Stimulated activated CD4-positive, alpha-beta T cell treated with anti-CD3 and anti-CD28 coated beads, Interleukin-4, amount 100 ng/mL, for 1 hour (primary cell): ENCODE measurements at places on chromosomes 16 and 17.
A peak's percentile ranks its signal among the peaks of the same experiment; 100 is the strongest.

DNA sequence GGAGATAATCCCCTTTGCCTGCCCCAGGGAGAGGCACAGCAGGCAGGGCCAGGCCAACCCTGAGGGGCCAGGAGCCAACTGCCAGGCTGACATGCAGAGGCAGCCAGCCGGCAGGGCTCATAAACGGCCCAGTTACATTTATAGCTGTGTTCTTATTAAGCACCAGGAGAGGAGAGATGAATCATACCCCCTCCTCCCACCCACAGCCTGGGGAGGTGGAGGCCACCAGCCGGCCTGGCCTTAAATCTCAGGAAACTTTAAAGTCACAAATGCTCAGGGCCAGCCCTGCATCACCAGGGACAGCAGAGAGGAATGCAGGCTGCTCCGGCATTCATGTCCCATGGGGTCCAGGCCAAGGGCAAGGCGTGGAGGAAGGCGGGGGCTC, 177.2 kb downstream of the TMEM132E start:
- no peak for DNase-seq

DNA sequence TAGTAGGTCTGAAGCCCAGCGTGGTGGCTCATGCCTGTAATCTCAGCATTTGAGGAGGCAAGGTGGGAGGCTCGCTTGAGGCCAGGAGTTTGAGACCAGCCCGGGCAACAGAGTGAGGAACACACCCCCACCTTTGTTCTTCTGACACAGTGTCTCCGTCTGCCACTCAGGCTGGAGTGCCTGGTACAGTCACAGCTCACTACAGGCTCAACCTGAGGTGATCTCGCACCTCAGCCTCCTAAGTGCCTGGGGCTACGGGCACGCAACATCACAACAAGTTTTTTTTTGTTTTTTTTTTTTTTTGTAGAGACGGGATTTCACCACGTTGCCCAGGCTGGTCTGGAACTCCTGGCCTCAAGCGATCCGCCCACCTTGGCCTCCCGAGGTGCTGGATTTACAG, 6.7 kb upstream of the TLCD3A start:
- DNase-seq: no peak

DNA sequence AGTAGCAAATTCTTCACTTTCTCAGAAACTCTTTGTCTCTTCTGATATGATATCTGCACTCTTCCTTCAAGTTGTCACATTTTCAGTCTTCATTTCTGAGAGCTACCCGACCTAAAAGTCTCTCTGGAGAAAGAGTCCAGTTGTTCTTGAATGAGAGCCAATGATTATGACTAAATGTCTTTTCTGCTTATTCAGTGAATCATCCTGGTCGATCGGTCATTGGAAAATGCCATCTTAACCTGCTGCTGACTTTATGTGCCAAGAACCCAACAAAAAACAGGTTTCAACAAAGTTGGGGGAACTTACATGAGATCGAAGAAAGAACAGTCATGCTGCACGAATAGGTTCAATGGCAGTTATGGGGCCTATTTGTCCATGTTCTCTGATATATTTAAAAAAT, 15.9 kb downstream of the SOX9 start:
- no peak for DNase-seq

DNA sequence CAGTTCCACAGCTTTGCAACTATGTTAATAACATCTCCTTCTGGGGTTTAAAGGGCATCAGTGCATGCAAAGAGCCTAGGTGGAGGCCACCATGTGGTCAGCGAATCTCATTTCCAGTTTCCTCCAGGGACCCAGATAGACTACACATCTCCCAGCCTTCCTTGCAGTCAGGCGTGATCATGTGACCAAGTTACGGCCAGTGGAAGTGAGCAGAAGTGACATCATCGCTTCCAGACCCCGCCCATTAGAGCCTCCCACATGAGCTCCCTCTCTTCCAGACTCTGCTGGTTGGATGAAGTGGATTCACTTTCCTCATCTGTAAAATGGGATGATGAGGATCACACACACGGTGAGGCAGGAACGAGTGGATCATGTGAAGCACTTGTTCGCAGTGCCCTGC, 27.4 kb upstream of the KDM8 start:
- no peak for DNase-seq

DNA sequence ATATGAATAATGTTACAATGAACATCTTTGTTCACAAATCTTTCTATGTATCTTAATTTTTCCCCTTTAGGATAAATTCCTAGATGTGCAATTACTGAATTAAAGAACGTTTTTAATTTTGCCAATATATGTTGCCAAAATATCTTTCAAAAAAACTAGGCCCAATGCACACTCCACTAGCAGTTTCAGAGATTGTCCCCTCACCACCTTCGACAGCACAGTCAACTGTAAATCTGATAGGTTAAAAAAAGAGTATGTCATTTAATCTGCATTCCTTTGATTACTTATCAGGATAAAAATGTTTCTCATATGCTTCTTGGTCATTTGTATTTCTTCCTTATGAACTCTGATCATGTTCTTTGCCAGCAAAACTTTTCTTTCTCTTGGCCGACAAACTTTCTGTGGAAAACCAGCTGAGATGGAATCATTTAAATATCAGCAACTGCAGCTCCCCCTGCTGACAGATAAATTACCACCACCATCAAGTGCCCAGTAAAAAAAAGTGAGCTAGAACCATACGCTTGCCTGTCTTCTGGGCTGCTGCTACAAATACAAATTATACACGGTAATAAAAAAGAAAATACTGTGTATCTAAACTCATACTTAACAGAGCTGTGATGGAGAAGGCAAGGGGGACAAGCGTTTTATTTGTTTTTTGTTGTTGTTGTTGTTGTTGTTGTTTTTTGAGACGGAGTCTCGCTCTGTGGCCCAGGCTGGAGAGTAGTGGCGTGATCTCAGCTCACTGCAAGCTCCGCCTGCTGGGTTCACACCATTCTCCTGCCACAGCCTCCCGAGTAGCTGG, 19.6 kb upstream of the KANSL1 start:
- DNase-seq: peak; percentile 41

DNA sequence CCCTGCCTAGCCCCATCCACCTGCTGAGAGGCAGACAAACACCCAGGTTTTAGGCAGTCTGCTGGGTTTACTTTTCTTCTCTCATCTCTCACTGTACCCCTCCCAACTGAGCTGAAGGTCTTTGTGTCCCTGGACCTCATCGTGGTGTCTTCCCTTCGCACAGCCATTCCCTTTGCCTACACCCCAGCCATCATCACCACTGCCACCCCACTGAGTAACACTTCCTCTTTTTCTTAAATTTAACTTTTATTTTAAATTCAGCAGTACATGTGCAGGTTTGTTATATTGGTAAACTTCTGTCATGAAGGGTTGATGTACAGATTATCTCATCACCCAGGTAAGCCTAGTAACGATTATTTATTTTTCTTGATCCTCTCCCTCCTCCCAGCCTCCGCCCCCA, 188.3 kb upstream of the MON1B start:
- DNase-seq: no peak

GRCh38 chr17:52156576-52157570, 1.6 kb downstream of the CA10 start:
- DNase-seq: no peak

GRCh38 chr16:53839150-53839549, 135.2 kb downstream of the FTO start:
- DNase-seq: no peak

- no peak for DNase-seq
Observed at GRCh38 chr16:58236831-58237230, 38.9 kb upstream of the CSNK2A2 start.

DNA sequence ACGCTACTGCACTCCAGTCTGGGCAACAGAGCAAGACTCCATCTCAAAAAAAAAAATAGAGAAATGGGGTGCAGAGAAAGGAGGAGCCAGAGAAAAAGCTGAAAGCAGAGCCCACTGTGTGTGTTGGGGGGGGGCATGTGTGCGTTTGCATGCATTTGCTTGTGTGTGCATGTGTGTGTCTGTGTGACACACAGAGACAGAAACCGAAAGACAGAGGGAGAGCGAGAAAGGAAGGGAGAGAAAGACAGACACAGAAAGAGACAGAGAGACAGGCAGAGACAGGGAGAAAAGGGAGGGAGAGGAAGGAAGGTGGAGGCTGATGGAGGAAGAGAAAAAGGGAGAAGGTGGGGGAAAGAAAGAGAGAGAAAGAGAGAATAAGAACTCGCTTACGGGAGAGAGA, 9.8 kb upstream of the CIITA start:
- no peak for DNase-seq
